ENCODE measurements at places on chromosomes 3 and 15. TPM values are rescaled to one million over a fixed set of nuclear protein-coding genes. Genes with fewer than 3 reads are reported as not detected.
A peak's percentile ranks its signal among the peaks of the same experiment; 100 is the strongest.

SLC6A11 gene
- not detected for total RNA-seq

SH2D7 gene
- total RNA-seq: not detected

GTF2E1 gene
- 10.8 TPM for total RNA-seq

CAV3 gene
- total RNA-seq: not detected

ZNF80 gene
- total RNA-seq: not detected

TMC3 gene
- not detected for total RNA-seq

FAM81A gene
- total RNA-seq: 0.32 TPM

CMTM6 gene
- 91.7 TPM for total RNA-seq

TRIM59 gene
- total RNA-seq: 14.8 TPM

PXK gene
- 30.7 TPM for total RNA-seq

GXYLT2 gene
- 10.0 TPM for total RNA-seq

DNA sequence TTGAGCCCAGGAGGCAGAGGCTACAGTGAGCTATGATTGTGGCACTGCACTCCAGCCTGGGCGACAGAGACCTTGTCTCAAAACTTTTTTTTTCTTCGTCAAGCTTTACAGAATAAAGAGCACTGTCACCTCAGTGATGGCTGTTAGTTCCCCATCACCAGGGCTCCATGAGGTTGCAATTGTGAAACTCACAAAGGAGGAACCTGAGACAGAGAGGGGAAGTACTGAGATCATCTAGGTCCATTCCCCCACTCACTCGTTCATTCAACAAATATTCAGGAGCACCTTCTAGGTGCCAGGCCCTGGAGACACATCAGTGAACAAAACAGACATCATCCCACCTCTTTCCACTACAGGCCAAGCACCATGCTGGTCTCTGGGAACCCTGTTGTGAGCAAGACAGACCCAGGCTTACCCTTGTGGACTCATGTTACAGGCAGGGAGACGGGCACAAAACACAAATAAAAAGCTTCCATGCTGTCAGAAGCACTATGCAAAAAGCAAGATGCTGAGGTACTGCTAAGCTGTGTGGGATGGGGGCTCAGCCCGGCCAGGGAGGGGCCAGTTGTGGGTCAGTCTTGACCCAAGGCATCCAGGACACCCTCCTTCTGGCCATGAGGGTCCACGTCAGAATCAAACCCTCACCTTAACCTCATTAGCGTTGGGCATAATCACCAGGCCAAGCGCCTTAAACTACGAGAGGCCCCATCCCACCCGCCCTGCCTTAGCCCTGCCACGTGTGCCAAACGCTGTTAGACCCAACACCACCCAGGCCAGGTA is 2.1 kb upstream of the RHO start:
- DNase-seq: peak; percentile 11

DNA sequence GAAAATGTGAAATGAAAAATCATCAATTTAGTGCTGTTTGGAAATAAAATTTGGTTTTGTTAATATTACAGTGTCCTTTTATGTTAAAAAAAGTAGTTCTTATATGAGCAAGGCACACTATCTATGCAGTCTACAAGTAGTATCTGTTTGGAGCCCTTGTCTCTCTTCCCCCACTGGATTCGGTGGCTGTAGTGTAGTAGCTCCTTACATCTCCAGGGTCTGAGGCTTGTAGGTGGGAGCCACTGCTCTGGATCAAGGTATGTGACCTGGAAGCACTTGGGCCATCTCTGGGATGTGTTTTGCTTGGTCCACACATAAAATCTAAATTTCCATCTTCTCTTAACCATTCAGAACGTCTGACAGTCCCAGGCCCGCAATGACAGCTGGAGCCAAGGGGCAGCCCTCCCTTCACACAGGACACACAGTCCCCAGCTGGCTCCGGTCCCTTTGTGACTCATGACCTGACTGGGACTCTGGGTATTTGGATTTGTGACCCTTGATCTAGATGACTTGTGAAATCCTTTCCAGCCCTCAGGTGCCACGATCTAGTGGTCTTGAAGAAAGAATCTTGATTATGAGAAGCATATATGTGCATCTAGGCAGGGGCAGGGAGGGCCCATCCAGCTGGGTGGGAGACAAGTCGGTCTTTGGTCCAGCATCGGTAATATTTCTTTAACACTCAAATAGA is 80.0 kb downstream of the USP13 start:
- no peak for DNase-seq

DNA sequence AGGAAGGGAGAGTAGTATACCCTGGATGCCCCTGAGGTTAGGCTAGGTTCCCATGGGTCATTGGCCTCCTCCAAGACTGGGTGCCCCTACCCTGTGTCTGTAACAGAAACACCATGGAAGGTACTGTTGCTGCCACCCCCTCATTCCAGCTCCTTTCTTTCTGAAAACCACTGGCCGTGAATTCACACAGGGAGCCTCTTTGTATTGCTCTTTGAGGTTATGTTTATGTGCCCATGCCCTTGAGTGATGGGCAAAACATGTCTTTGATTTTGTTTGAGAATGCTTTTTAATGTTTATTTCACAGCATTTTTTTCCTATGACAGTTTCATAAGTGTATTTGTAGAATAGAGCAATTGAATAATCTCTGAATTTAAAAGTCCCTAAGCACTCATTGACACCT is 79.7 kb downstream of the RARB start:
- no peak for DNase-seq

DNA sequence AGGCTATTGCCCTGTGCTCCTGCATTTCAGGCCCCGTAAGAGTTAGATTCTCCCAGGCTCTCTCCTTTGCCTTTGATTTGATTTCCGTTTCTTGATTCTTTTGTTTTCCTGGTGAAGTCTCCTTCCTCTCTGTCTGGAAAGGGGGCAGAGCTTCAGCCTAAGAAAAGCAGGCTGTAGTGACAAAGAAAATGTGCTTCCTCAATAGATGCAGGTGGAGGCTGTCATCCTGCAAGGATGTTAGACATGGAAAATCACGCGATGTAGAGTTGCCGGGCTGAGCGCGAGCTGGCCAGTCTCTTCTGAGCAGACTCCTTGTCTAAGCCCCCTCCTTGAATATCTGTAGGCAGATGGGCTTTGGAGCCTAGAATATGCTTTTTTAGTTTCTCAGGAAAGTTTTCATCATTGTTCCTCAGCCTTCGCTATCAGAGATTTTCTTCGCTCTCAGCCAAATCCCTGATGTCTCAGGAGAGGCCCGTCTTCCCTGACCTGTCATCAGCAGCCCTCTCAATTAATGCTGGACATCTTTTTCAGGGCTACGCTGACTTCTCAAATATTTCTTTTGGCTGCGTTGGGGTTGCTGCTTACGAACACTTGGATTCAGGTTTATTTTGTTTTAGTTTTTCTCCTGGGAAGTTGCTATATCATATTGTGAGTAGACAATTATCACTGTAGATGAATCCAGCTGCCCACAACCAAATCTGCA is 163.6 kb downstream of the ITPR1 start:
- no peak for DNase-seq

- peak; percentile 60 for DNase-seq
Measured at GRCh38 chr3:183428447-183429211, at the start of gene MCF2L2. Gene MCF2L2, minus strand, starts transcription at chr3:183428619. Its CDS starts 642 bp downstream, at chr3:183427977.

DNA sequence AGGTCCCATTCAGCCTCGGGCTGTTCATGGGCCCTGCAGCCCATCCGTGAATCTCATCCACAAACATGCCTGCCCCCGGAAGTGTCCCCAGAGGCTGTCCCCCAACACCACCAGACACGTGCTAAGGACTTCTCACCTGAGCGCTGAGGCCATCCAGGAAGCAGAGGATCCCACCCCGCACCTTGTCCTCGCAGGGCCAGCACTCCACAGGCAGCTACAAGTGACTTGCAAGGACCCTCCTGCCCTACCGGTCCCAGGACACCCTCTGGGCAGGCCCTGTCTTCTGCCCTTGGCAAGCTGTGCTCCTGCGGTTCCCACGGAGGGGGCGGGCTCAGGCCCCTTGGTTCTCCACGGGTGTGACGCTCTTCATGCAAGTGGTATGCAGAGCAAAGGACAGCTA is 146.0 kb downstream of the NUP210 start:
- DNase-seq: no peak

DNA sequence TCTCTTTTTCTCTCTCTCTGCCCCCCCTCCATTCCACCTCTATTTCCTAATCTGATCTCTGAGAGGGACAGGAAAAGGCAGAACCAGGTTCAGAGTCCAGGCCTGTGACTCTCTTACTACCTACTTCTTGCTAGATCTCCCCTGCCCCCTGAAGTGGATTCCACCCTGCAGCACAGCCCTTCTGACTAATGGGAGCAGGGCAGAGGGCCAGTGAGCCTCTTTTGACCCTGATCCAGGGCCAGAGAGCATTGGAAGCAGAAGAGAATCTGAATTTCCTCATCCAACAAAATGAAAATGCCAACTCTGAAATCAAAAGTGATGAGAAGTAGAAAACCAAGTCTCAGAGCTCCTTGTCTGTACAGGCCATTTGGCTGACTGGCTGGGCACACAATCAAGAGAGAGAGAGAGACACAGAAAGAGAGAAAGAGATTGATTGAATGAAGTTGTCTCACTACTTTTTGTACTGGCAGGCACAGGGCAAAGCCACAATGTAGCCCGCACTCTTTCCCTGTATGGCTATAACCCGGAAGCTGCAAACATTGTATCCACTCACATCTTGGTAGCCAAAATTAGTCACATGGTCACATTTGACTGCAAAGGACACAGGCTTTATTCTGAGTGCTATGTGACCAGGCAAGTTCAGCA is 31.6 kb upstream of the GLCE start:
- DNase-seq: peak; percentile 62

DNA sequence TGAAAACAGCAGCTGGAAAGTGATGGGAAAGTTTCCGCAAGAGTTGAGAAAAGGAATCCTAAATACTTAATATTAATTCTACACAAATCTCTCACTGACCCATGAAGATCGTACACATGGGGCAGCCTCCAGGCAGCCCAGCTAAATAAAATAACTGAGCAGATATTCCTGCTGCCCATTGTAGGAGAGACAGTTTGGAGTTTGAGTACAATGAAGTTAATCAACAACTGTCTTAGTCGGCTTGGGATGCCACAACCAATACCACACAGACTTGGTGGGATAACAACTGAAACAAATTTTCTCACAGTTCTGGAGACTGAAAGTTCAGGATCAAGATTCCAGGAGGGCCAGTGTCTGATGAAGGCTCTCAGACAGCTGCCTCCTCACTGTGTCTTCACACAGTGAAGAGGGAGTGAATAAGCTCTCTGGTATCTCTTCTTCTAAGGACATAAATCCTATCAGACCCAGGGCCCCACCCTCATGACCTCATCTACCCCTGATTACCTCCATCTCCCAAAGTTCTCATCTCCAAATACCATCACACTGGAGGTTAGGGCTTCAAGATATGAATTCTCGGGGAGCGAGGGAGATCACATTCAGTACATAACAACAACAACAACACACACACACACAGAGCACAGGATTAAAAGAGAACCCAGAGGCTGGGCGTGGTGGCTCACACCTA is 9.7 kb downstream of the TRPM7 start:
- DNase-seq: peak; percentile 77

- peak; percentile 26 for DNase-seq
Measured at GRCh38 chr3:72230774-72231379, 445.9 kb upstream of the PROK2 start.

DNA sequence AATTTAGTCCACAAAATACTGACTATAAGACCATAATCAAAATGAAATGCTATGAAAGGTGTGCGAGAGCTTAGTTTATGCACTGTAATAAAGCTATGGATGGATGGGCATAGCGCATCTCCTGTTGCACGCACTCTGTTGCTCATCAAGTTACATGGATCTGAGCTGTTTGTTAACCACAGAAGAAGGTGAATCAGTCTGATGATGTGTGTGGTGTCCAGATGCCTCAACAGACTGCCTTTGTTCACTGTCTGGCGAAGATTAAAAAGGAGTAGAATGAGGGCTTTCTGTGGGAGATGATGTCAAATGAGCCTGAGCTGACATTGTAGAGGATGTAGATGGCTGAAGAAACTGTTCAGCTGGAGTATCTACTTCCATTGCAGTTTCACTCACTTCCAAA is 36.1 kb downstream of the NSMCE3 start:
- DNase-seq: peak; percentile 22

GRCh38 chr3:127483902-127484591 is 106.5 kb downstream of the TPRA1 start:
- DNase-seq: no peak

DNA sequence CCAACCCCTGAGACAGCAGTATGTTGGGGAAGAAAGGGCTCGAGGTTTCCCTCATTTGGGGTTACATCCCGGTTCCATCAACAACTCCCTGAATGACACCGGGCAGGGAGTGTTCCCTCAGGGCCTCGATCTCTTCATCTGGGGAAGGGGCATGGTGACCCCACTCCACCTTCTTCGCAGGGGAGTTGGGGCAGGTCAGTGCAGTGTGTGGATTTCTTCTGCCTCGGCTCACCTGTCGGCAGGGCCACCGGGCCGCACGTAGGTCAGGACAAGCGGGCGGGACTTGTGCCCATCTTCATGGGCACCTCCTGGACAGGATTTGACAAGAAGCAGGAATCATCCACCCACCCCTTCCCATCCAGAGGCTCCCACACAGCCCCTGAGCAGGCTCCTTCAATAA is 17.4 kb downstream of the GRIP2 start:
- no peak for DNase-seq

DNA sequence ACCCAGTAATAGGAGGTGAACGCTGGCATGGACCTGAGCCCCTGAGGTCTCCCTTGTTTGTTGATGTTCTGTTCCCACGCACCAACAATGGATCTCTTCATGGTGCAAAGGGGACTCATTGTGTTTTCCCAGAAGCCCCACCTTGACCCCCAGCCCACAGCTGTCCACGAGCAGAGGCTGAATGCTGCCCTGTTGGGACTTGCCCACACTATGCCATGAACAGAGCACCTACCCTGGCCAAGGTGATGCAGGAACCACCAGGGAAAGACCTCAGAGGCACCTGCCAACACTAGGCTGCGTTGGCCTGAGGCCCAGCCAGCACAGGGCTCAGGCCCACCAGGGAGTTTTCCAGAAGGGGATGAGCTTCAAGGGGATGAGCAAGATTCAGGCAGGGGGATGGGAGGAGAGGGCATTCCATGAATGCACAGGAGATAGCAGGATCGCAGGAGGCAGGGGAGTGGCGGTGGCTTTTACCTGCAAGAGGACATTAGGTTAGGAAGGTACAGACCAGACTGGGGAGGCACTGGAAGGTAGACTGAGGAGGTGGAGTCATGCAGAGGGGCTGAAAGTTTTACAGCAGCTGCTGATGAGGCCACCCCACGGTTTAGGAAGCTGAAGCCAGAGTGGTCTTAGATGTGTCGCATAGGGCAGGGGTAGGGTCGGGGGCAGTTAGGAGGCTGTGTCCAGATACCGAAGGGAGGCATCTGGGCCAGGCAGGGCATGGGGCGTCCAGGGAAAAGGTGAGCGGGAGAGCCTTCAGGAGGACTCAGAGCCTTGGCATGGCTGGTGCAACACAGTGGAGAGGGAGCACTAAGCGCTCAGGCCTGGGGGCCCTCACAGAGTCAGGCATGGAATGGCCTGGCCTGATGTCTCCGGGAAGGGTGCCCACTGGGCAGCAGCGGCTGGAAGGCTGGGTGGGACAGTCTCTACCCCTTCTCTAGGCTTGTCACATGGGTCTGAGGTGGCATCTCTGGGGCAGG is 4.0 kb upstream of the PHGR1 start:
- DNase-seq: no peak

- no peak for DNase-seq
Measured at GRCh38 chr3:33174095-33174494, 44.5 kb downstream of the SUSD5 start.

GRCh38 chr3:10010421-10010877 is 15.8 kb upstream of the FANCD2 start:
- DNase-seq: peak; percentile 24

- peak; percentile 43 for DNase-seq
Measured at GRCh38 chr15:68816795-68817303, 3.8 kb downstream of the ANP32A start.

GRCh38 chr3:192367616-192368015 is 359.7 kb downstream of the FGF12 start:
- no peak for DNase-seq

GRCh38 chr3:126888186-126888760 is 94.6 kb upstream of the PLXNA1 start:
- no peak for DNase-seq

Data from GM23248 (cell line).